ENCODE measurements at places on chromosomes 16 and 17.
A peak's percentile ranks its signal among the peaks of the same experiment; 100 is the strongest.

GRCh38 chr16:68873635-68874471 is 30.5 kb downstream of the TANGO6 start:
- no peak for DNase-seq

DNA sequence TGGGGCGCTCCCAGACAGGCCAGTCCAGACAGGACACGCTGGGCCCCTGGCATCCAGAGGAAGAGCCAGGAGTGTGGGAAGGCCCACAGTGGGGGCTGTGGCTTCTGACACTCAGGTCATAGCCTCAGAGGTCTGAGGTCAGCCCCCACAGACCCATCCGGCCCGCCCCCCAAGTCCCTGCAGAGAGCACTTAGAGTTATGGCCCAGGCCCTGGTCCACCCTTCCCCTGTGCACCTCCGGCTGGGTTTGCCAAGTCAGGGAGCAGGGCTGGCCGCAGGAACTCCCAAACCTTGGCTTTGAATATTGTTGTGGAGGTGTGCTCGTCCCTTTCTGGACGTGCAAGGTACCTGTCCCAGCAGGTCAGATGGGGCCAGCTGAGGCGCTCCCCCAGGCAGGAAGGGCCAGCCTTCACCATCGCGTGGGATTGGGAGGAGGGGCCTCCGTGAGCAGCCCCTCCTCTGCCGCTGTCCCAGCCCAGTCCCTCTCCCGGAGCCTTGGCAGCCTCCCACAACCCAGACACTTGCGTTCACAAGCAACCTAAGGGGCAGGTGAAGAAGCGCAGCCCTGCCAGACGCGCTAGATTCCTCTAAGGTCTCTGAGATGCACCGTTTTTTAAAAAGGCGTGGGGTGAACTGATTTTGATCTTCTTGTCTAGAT is 74.6 kb downstream of the SOCS1 start:
- DNase-seq, result no peak

DNA sequence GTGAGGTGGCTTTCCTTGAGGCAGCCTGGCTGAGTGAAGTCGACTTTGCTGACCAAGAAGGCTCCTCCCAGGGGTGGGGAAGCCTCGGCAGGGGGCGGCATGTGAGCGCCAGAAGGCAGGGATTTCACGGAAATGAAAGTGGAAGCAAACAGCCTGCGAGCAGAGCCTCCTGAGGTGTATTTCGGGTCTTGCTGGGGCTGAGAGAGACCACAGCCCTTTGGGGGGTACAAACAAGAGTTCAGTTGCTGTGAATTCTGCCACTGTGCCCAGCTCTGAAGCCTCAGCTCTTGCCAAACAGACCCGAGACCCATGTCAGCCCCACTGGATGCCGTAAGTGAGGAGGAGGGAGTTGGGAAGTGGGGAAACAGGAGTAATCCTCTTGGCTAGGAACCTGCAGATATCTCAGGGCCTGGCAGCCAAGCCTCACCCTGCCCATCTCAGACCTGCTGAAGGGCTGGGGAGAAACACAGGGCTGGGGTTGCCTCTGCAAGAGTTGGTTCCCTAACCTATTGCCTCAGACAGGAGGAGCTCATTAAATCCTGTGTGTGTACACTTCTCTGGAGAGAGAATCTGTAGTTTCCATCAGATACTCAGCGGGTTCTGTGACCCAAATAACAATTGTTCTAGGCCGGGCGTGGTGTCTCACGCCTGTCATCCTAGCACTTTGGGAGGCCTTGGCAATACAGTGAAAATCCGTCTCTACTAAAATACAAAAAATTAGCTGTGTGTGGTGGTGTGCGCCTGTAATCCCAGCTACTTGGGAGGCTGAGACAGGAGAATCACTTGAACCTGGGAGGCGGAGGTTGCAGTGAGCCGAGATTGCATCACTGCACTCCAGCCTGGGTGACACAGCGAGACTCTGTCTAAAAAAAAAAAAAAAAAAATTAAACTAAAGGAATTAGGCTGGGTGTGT is at the start of gene IFI35:
Gene IFI35, plus strand, starts transcription at position 146 of the 913 bp plus-strand sequence. Its CDS starts 164 bp downstream, at position 310.
- peak; percentile 45 for DNase-seq

GRCh38 chr16:47965439-47965838 is 190.4 kb downstream of the ABCC12 start:
- DNase-seq, result no peak

- no peak for DNase-seq
Measured at GRCh38 chr16:3087243-3088235, 11.6 kb downstream of the ZSCAN10 start.

DNA sequence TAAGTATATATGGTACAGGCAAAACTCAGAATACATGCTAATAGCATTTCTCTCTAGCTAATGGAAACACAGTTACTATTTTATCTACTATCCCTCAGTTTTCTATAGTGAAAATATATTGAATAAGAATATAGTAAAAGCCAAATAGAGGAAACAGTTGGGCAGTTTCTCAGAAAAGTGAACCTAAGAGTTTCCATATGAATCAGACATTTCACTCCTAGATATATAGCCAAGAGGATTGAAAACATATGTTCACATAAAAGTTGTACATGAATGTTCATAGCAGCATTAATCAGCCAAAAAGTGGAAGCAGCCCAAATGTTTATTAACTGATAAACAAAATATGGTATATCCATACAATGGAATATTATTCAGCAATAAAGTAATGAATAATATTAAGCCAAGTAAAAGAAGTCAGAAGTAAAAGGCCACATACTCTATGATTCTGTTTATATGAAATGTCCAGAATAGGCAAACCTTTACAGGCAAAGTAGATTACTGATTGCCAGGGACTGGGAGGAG is 134.6 kb downstream of the CYB561 start:
- DNase-seq, result no peak

- DNase-seq, result no peak
Measured at GRCh38 chr17:48577946-48578615, at the start of gene HOXB4. Gene HOXB4 (minus strand): TSS chr17:48578350. CDS start chr17:48578319, 31 bp downstream.

- no peak for DNase-seq
Measured at GRCh38 chr16:25707982-25708583, 16.3 kb downstream of the HS3ST4 start.

- DNase-seq, result no peak
Measured at GRCh38 chr17:33664116-33664840, 371.2 kb upstream of the ASIC2 start.

DNA sequence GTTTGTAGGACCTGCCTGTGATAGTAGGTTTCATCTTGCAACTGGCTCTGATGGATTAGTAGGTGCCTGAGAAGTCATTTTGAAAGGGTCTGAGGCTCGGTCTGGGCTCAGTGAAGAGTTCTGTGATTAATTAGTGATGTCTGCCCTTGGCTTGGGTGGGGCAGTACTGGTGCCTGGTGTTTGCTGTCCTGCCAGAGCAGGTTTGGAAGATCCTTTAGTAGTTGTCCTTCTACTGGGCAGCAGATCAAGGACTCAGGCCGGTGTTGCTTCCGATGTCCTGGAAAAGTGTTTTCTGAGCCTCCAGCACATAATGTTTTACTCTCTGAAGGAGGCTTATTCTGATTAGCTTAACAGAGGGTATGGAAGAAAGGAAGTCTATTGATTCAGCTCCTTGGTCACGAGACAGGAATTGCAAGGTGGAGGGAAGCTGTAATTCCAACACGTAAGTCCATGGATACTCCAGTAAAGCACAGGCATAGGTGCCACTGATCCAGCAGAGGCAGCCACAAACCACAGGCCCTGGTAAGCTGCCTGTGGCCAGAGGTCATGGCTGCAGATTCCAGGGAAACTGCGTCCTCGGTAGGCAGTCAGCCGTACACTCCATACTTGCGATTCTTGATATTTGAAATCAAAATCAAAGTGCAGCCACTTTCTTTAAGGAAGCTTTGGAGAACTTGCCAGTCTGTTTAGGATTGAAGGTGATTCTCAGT is 18.7 kb downstream of the HLF start:
- no peak for DNase-seq

- no peak for DNase-seq
Measured at GRCh38 chr17:1078831-1079561, 82.1 kb downstream of the TIMM22 start.

DNA sequence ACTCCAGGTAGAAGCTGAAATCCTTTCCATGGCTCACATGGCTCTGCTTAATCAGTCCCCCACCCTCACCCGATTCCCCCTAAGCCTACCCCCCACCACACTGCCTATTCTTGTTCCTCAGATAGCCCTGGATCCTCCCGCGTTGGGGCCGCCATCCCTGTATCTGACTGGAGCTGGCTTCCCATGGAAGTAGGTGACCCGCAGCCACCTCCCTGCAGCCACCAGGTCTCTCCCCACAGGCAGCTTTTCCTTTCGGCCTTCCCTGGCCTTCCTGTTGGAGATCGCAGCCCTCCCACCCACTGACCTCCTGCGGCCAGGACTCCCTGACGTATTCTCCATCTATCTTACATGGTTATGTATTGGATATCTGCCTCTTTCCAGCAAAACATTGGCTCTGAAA is 82.3 kb upstream of the MED9 start:
- DNase-seq, result no peak

GRCh38 chr16:88883946-88884345 is 17.5 kb upstream of the PABPN1L start:
- DNase-seq, result no peak

- DNase-seq, result no peak
Measured at GRCh38 chr16:11310997-11311561, 29.9 kb upstream of the PRM1 start.

DNA sequence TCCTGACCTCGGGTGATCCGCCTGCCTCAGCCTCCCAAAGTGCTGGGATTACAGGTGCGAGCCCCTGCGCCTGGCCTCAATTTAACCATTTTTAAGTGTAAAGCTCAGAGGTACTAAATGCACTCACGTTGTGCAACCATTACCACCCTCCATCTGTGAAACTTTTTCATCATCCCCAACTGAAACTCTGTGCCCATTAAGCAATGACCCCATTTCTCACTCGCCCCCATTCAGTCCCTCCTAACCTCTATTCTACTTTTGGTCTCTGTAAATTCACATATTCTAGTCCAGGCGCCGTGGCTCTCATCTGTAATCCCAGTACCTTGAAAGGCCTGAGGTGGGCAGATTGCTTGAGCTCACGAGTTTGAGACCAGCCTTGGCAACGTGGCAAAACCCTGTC is 8.3 kb upstream of the SPNS3 start:
- DNase-seq, result no peak

DNA sequence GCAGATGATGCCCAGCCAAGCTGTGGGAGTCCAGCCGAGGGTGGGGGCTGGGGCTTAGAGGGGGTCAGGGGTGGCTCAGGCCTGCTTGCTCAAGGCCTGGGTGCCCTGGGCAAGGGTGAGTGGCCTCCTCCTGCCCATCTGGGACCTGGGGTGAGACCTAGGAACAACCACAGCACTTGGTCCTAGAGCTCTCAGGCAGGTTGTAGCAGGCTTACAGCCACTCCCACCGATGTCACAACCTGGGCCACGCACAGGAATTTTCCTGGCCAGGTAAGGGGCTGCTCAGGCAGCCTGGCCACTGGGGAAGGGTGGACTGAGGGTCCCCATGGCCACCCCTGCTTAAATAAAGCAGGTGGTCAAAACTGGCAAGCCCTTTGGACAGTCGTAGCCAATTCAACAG is 6.3 kb upstream of the SREBF1 start:
- no peak for DNase-seq

- no peak for DNase-seq
Measured at GRCh38 chr17:10875984-10876555, 38.2 kb upstream of the PIRT start.

DNA sequence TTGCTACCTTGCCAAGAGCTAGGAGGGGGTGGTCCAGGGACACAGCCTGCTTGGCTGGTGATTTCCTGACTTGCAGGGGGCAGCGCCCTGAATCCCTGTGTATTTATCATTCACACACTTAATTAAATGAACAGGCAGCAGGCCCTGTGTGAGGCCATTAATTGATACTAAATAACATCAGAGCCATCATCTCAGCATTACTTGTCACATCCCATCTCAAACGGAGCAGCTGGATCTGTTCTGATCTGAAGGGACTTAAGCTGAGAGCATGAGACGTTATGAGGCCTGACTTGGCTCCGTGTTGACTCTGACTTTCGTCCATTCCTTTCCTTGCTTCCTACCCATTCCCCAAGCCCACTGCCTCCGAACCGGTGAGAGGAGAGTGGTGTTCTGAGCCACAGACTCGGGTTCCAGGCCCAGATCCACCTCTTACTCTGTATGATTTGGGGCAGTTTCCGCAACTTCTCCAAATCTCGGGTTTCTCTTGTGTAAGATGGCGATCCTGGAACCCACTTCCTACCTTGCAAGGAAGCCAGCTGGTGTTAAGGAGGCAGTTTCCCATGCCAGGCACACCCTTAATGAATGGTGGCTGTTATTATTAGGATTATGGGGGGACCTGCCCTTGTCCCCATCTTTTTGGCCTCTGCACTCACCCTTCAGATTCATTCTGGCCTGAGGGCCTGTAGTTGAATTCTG is 33.8 kb downstream of the CACNA1G start:
- DNase-seq, result no peak

GRCh38 chr16:53642094-53642493 is 61.6 kb downstream of the RPGRIP1L start:
- no peak for DNase-seq

- DNase-seq, result no peak
Measured at GRCh38 chr16:8554881-8555280, 35.4 kb downstream of the TMEM114 start.

DNA sequence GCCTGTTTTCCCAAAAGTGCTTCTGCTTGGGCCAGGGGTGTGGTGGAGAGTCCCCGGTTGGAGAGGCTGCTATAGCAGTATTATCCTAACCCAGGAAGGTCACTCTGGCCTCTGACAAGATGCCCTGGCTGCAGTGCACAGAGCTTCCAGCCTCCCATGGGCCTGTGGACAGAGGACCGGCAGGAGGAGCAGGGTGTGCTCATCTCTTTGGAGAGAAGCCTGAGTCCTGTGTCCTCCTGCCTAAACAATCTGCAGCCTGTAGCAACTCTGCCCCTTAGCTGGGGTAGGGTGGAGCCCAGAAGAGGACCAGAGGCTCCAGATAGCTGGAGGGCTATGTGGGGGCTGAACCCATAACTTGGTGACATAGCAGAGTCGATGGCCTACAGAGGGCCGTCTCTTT is 78.0 kb downstream of the MPRIP start:
- DNase-seq, result no peak

- no peak for DNase-seq
Measured at GRCh38 chr17:1515640-1516387, 598 bp downstream of the INPP5K start.

- no peak for DNase-seq
Measured at GRCh38 chr17:26818736-26819135, 475.2 kb upstream of the WSB1 start.

GRCh38 chr17:82281502-82282238 is 8.2 kb upstream of the CSNK1D start:
- no peak for DNase-seq

DNA sequence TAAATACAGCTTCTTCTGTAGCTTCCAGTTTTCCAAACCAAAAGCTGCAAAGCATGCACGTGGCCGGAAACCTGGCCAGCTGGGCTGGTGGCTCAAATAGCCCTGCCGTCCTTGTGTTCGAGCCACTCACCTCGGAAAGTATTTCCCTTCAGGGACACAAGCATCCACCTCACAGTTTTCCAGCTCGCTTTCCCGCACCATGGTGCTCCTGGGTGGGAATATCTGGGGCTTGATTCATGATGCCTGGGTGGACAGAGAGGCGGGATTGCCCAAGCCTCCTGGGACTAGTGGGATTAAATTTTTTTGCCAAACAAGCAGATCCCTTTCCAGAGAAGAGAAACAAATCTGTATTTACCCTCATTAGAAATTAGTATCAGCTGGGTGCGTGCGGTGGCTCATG is 7.1 kb upstream of the MVD start:
- DNase-seq, result no peak

GRCh38 chr17:29929533-29930408 is at the start of gene SSH2:
Gene SSH2 (minus strand): TSS chr17:29930228. CDS start chr17:29930000, 228 bp downstream.
- peak; percentile 73 for DNase-seq
